ENCODE measurements at places on chromosomes 3 and 15.

DNA sequence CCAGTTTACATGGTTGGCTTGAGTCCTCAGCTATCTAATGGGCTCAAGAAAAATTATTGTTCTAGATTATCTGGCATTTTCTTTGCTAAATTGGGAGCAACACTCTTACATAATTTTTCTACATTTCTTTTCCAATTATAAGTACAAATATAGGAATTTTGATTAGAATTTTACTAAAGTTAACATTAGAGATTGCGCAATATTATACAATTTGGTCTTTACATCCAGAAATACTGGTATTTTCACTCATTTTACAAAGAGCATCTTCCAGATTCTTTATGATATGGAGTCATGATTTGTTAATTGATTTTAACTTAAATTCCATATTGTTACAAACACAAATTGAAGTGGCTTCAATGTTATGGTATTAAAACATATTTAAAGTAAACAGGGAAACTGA, 19.7 kb upstream of the GOLGB1 start:
- no peaks in the 10 kb centered on the region for H3K27me3 ChIP-seq
- no peaks in the 10 kb centered on the region for H3K4me1 ChIP-seq
- H3K27ac ChIP-seq = no peak overlapping the region

- DNase-seq = no peak
- H3K36me3 ChIP-seq = no peaks in the 10 kb centered on the region
- no peak overlapping the region for H3K4me3 ChIP-seq
- no peak overlapping the region for H3K27ac ChIP-seq
- H3K4me1 ChIP-seq = no peaks in the 10 kb centered on the region
These were observed 61.1 kb downstream of the CPNE4 start for GRCh38 chr3:131973731-131974130.

- no peak overlapping the region for H3K4me3 ChIP-seq
- no peaks in the 10 kb centered on the region for H3K36me3 ChIP-seq
- H3K27me3 ChIP-seq = no peaks in the 10 kb centered on the region
- H3K27ac ChIP-seq = no peak overlapping the region
- H3K4me1 ChIP-seq = peaks cover 7% of the 10 kb centered on the region
These were observed 63.1 kb downstream of the EDEM1 start for GRCh38 chr3:5250467-5251195.

DNA sequence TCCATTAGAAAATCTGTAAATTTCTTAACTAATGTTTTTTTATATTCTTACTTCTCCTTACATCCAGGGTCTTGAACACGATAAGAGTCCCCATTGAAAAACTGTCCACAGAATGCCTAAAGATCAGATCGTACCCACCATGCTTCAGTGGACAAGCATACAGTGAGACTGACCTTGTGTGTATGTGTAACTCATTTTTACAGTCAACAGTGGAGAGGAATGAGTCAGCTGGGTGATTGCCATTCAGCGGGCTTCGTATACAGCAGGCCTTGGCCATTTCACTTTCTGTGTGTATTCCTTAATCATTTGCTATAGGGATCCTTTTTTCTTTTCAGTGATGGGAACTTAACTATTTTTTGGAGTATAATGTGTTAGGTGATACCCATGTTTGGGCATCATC, 10.6 kb downstream of the PARP14 start:
- no peak overlapping the region for H3K4me3 ChIP-seq
- no peak for DNase-seq
- no peaks in the 10 kb centered on the region for H3K27me3 ChIP-seq
- H3K4me1 ChIP-seq = peaks cover 24% of the 10 kb centered on the region
- H3K36me3 ChIP-seq = peaks cover 51% of the 10 kb centered on the region

- H3K4me1 ChIP-seq = no peaks in the 10 kb centered on the region
- H3K4me3 ChIP-seq = no peak overlapping the region
- DNase-seq = no peak
- H3K27ac ChIP-seq = no peak overlapping the region
These were observed 47.2 kb upstream of the KPNA4 start for GRCh38 chr3:160612386-160613075.

DNA sequence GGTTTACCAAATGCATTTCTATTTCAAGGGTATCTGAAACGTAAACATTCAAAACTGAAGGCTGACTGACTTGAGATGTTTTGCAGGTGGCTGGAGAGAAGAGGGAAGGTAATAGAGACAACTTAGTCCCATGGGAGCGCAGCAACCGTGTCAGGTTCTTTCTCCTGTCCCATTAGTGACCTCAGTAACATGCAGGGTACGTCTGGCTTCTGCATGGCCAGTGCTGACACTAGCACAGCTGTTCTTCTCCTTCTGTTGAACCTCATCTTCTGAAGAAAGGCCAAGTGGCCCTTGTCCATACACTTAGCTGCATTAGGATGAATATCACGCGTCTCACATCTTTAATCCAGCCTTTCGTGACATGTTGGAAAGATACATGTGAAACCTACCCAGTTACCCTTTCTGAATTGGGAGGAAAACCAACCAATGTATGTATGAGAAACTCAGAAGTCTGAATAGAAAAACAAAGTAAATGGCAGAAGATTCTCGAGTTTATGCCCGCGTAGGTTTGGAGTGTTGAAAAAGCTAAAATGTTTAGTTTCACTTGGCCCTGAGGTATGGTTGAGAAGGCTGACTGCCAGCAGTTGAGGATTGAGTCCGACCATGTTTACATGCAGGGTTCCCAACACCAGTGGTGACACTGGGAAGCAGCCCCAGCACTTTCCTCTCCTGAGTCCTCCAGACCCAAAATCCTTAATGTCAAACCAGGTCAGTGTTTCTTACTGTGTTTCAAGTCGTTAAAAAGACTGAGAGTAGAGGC, 10.3 kb downstream of the NCBP2 start:
- no peak overlapping the region for H3K4me3 ChIP-seq
- peaks cover 54% of the 10 kb centered on the region for H3K36me3 ChIP-seq
- no peaks in the 10 kb centered on the region for H3K27me3 ChIP-seq
- no peak overlapping the region for H3K27ac ChIP-seq
- no peaks in the 10 kb centered on the region for H3K4me1 ChIP-seq

GRCh38 chr3:178950676-178951075, 120.9 kb downstream of the ZMAT3 start:
- no peak for DNase-seq
- peaks cover 2% of the 10 kb centered on the region for H3K4me1 ChIP-seq
- H3K36me3 ChIP-seq = no peaks in the 10 kb centered on the region
- H3K27me3 ChIP-seq = no peaks in the 10 kb centered on the region

DNA sequence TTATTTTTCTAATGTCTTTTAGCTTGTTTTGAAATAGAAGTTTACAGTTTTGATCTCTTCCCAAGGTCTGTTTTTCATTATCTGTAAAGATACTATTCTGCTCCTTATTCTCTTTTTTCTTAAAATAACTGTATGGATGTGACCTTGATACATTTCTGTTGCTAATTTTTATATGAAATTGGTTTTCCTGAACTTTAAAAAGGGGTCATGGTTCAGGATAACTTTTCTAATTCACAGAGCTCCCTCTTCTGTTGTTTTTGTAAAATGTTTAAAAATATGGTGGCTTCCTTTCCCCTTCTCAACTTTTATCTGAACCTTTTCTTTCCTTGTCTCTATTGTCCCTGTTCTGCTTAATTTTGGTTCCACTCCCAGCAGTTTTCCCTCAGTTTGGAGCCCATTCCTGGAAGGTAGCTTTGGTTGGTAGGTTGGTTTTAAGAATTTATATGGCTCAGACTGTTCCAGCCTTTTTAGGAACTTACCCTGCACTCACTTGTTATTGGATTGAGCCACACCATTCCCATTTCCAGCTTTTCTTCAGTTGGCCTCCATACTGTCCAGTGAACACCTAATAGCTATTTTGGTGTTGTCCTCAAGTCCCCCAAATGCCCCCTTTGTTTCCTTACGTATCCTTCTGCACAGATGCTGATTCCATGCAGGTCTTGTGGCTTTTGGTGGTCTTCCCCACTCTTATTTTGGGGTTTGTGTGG, 70.3 kb downstream of the SLMAP start:
- H3K27ac ChIP-seq = no peak overlapping the region
- no peaks in the 10 kb centered on the region for H3K27me3 ChIP-seq
- no peak overlapping the region for H3K4me3 ChIP-seq
- no peaks in the 10 kb centered on the region for H3K4me1 ChIP-seq
